NCI-H748 treated with DMSO at 0.1 percent for 48 hours (cell line): ENCODE measurements at places on chromosomes 7 and 10.

DNA sequence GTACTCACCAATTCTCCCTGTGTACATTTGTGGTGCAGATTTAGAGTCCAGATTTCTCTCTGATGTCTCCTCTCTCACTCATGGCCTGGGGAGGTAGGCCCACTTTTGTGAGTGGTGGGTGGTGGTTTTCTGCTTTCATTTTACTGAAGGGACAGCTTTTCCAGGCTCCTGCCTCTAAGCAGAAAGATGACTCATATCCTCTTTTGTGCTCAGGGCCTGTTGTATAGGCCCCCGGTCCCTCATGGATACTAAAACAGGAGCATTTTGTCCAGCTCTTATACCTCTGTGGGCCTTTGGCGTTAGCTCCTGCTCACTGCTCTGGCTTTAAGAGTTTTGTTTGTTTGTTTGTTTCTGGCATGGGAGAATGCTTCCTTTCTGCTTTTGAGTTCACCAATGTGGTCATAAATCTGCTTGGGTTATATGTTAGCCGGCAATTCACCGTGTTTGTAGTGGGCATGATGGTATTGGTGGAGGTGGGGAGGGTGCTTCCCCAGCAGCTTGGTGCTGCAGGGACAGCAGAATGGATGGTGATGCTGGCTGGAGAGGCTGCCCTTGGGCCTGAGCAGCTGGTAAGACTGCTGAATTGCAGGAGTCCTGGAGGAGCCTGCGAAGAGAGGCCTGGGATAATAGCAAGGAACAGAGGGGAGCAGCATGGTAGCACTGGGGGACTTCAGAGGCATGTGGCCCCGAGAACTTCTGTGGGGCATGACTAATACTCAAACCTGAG lies 468.7 kb downstream of the RPS24 start:
- no peak for DNase-seq

- no peak for DNase-seq
Measured at GRCh38 chr10:45058992-45059561, 58.4 kb downstream of the ZNF22 start.

- no peak for DNase-seq
Measured at GRCh38 chr10:132810141-132810806, 24.3 kb upstream of the NKX6-2 start.

- no peak for DNase-seq
Measured at GRCh38 chr10:102269017-102269416, 23.7 kb downstream of the GBF1 start.

DNA sequence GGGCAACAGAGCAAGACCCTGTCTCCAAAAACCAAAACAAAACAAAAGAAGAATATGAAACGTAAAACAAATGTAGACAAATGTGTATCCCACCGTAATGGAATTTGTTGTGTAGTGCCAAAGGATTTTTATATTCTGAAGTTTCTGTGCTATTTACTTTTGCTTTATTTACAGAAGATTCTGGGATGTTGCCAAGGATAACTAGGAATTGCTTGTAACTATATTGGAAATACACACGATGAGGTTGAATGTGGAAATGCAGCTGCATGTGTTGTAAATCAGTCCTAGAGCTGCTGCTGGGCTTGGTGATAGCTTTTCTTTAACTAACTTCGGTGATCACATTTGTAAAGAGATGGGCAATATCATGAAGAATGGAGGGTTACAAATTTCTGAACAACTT lies 39.5 kb downstream of the GALNT17 start:
- DNase-seq: no peak

DNA sequence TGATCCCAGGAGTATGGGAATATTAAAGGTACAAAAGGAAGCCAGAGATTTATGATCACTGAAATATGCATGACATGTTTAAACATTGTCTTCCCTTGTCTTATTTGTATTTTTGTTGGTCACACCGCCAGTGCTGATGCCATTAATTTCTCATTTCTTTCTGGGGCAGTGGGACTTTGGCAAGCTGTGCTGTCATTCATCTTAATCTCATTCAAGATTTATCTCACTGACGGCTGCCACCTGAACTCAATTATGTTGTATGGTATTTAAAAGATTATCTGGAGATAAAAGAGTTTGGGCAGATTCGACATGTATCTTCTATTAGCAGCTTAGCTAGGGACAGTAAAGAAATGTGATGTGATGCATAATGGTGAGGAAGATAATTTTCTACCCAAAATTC lies 284.9 kb upstream of the PLXDC2 start:
- DNase-seq: no peak
